ENCODE measurements at places on chromosomes 16 and 17.
A peak's percentile ranks its signal among the peaks of the same experiment; 100 is the strongest.

DNA sequence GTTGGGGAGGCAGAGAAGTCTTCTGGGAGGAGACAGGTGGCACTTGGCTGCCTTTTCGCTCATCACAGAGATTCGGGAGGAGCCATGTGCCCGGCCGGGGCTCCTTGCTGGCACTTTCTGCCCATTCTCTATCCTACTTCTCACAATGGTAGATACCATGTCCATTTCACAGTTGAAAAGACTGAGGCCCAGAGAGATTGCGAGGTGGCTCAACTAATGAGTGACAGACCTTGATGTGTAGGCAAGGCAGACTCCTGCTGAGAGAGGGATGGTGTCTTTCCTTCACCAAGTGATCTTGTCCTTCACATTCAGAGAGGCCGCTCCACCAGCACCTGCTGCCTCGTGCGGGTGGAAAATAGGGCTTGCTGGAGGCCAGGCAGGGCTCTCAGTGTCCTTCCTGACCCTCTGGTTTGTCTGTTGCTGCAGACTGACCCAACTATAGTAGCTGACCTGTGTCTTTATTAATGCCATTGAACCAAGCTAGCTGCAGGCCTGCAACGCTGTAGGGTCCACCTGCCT is 42.1 kb downstream of the MPRIP start:
- DNase-seq: no peak

DNA sequence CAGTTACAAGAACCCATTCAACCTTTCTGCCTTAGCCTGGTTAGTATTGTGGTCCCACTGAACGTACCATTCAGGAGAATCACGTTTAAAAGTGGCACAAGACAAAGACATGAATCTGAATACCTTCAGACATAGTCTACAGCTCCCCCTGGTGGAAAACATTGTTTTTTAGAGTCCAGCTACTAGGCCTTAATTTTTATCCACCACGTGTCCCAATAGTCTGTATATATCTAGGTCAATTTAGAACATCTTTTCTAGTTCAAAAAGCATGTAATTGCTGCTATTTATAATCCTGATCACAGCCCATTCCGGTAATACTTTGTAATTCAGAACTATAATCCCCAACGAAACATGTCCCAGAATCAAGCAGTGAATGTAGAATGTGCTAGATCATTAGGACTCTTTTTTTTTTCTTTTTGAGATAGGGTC is 13.7 kb upstream of the GUCY2D start:
- DNase-seq: peak; percentile 77

- no peak for DNase-seq
Observed at GRCh38 chr17:81831957-81832607, 1.0 kb downstream of the MCRIP1 start.

DNA sequence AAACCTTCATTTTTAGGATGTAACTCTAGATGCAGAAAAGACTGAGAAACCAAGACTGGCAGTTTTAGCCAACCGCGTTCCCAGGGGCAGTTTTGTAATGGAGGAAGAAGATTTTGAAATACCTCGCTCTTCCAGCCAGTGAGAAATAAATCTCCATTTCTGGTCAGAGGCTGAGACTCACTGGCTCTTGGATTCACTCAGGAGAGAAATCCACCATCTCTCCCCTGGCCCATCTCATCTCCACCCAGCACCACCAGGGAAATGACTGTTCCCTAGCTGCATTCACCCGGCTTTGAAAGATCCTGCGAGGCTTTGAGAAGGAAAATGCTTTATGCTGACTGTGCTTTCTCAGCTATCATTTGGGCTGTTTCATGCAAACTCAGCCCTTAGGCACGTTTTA is 185.2 kb downstream of the SOX9 start:
- DNase-seq: no peak

GRCh38 chr16:81251871-81252270 is 13.4 kb downstream of the BCO1 start:
- peak; percentile 66 for DNase-seq

DNA sequence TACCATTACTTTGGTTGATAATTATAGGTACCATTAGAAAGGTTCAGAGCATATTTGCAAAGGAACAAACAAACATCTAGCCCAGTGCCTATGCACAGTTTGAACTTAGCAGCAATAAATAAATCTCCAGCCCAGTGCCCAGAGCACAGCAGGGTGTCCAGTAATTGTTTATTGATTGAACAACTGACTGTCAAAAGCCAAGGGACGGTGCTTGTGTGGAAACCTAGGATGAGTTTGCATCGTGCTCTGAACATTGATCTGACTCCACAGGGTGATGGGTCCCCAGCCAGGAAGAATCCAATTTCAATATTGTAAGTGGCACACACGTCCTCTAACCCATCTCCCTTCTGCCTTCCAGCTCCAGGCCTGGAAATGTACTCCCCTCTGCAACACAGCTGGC is 625.5 kb upstream of the C16orf82 start:
- DNase-seq: no peak

- peak; percentile 32 for DNase-seq
Observed at GRCh38 chr17:75681289-75681688, 14.2 kb downstream of the SAP30BP start.
